Stimulated activated CD4-positive, alpha-beta T cell treated with anti-CD3 and anti-CD28 coated beads, Interleukin-1b, Interleukin-23, amount 100 ng/mL, for 1 hour (primary cell): ENCODE measurements at places on chromosomes 3 and 15.

GRCh38 chr3:50825841-50826240, 151.1 kb downstream of the DOCK3 start:
- DNase-seq: no peak

- no peak for DNase-seq
Observed at GRCh38 chr3:143236226-143236964, 116.8 kb downstream of the CHST2 start.

DNA sequence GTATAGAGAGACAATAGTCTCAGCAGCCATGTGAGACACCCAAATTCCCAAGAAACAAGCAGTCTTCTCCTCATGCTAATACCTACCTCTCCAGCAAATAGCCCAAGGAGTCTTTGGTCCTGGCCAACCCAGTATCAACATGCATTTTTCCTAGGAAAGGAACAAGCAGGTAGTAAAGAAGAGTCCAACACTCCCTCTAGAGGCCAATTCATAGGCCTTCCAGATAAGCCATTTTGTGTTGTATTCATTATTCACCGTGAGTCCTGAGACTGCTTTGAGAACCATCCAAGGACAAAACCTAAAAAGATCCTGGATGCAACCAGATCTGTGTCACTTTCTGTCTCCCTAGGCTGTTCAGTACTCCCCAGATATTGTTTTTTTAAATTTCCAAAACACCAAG, 63.6 kb upstream of the SNTN start:
- DNase-seq: no peak

DNA sequence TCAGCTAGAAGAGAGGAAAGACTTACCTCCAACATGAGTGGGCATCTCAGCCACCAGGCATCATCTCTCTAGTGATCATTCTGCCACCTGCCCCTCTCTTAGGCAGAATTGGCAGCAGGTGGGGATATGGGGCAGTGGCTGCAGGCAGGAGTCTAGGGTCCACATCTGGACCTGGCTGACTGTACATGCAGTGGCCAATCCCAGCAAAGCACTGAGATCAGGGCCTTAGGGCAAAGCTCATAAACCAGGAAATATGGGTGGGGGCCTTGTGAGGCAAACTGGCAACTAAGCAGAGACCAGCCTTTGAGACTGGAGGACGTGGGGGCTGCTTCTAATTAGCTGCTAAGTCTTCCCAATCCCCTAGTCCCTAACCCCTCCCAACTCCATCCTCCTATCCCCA, 12.9 kb downstream of the POMGNT2 start:
- DNase-seq: no peak

- no peak for DNase-seq
Observed at GRCh38 chr15:55681631-55682030, 61.3 kb downstream of the PRTG start.

DNA sequence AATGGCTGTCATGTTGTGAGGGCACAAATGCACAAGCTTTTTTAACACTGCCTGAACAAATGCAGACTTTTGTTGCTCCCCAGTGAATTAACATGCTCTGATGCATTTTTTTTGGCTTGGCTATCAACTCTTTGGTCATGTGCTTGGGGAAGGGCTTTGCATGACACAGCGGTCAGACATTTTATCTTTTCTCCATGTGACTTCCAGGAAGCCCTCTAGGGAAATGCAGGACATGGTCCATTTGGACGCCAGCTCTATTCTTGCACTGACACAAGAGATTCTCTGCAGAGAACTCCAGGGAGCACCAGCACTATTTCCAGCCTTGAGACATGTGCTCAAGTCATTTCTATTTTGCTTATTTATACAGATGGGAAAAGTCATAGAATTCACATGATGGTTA, 46.2 kb downstream of the NEK11 start:
- no peak for DNase-seq

- DNase-seq: no peak
Observed at GRCh38 chr3:100947119-100947518, 46.1 kb downstream of the ABI3BP start.

- no peak for DNase-seq
Observed at GRCh38 chr3:184727357-184728009, 15.6 kb upstream of the MAGEF1 start.

- DNase-seq: no peak
Observed at GRCh38 chr3:59572106-59572505, 522.3 kb upstream of the CFAP20DC start.

DNA sequence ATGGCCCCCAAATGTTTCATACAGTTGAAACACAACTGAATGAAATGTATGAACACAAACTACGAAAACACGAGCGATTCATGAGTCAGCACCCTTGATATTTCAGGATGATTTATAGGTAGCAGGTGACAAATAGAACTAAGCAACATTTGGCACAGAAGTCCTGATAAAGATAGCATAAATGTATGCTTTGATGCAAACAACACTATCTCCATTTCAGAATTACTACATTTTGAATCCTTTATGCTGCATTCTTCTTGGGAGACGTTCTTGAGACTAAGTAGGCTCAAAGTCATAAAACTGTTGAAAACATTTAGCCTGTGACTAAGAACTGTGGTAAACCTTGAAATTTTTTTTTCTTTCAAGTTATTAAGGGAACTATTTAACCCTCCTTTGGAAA, 200.3 kb upstream of the ICE2 start:
- no peak for DNase-seq

DNA sequence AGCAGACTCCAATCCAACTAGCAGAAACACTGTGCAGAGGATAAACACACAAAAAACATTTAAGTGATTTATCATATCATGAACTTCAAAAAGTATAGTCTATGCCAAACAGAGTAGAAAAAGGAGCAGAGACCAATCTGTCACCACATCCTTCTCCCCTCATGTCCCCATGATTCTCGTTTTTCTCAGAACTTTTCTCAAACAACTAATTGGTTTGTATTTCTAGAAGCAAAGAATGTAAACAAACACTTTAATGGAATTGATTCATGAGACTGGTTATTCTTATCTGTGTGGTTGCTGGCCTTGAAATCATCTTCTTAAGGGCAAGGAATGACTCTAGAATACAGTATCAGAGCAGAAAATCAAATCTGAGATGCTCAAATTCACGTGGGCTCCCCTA, 294.2 kb upstream of the THBS1 start:
- DNase-seq: no peak

DNA sequence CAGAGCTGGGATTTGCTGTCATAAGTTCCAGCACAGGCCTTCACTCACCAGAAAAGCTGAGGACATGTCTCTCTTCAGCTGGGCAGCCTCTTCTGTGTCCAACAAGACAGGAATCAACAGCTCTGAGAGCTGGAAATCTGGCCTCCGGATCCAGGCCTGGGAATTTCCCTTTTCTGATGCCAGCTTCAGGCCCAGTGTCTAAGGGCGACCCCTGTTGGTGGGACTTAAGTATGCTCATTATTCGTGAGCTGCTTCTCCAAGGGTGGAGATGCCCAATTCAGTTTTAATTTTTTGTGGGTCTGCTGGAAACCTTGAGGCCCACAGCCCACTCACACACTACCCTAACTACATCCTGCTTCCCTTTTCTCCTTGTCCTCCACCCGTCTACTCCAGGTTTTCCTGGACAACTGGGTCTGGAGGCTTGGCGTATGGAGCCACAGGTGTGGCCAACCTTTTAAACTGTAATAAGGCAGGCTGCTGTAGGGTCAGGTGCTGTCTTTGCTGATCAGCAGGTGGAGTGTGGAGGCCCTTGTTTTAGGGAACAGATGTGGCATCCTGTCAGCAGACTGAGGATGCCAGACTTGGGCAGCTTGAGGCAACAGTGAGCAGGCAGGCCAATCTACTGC, 2.6 kb upstream of the CEMIP start:
- no peak for DNase-seq

DNA sequence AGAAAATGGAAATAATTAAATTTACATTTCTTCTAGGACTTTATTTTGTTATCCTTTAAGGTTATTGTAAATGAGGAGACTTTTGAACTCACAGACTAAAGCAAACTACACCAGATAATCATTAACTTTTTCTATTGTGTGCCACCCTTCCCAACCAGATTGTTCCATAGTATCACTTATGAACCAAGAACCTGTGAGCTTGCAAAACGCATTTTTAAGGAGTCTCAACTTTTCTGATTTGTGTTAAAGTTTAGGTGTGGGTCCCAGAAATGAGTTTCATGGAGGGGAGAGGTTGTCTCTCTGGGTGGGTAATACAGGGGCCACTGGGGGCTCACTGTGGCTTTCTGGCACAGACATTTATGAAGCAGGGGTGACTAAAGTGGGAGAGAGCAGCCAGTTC, 75.7 kb downstream of the IGF1R start:
- no peak for DNase-seq

GRCh38 chr3:172538368-172539151, 15.3 kb upstream of the TNFSF10 start:
- DNase-seq: no peak

- no peak for DNase-seq
Observed at GRCh38 chr3:149813367-149814281, 609 bp downstream of the RNF13 start.

DNA sequence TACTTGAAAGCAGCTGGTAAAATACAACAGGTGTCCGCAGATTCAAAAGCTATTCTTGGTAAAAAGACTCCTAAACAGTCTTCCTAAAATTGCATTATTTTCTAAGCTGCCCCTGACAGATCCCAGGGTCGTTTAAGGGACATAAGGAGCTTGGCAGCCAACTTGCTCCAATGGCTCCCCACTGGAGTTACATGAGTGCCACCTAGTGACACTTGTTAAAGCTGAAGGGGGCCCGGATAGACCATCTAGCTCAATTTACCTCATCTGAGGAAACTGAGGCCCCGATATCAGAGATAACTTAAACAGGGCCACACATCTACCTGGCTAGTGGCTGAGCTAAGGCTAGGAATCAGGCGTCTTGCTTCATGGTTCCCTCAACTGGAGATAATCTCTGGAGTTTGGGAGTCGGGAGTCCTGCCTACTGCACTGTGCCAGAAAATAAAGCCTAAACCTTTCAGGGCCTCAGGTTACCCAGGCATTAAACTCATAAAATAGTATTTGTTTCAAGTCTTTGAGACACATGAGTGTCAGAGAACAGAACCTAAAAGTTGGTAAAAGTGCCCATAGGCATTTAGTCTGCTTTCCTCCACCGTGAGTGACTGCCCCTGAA, 6.5 kb upstream of the TBC1D23 start:
- no peak for DNase-seq

DNA sequence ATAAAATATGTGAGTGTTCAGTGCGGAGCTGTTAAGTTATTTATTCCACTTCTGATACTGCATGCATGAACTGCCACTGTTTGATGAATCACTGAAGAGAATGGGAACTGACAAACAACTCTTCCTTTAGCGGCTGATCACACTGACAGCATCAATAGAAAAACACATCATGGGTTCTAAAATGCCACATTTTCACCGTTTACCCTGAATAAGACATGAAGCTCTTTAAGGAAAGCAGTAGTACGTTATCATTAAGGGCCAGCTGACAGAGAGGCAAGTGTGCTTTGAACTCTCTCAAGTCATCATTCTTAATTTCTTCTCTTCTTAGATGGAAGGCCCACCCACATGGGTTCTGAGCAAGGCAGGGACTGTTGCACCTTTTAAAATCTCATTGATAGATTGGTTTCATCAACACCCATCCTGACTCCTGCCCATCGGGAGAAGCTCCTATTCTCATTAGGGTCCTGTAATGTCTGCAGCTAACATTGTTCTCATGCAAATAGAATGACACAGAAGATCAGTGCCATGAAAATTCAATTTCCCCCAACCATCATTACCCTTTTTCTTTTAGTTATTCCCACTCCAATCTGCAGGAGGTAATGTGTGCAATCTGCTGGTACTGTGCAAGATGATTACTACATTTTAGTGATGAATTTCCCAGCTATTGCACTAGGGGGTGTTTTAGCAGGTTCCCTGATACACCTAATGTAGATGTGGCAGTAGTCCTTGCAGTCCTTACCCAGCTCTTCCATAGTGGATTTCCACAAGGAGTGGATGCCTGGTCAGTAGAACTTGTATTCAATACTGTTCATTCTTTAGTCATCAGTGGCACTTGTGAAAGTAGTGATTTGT, 119.1 kb downstream of the ROBO2 start:
- DNase-seq: no peak

GRCh38 chr15:58139276-58139988, 1.3 kb downstream of the AQP9 start:
- DNase-seq: no peak

DNA sequence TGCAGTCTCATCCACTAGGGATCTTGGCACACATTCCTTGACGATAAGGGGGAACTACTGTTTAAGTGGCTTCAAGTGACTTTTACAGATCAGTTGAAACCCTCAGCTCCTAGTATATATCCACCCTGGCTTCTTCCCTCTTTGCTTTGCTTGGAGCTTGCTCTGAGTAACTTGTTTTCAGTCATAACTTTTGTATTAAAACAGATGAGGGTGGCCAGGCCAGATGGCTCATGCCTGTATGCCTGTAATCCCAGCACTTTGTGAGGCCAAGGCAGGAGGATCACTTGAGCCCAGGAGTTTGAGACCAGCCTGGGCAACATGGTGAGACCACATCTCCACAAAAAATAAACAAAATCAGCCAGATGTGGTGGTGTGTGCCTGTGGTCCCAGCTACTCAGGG, 42.4 kb downstream of the EOMES start:
- DNase-seq: no peak

DNA sequence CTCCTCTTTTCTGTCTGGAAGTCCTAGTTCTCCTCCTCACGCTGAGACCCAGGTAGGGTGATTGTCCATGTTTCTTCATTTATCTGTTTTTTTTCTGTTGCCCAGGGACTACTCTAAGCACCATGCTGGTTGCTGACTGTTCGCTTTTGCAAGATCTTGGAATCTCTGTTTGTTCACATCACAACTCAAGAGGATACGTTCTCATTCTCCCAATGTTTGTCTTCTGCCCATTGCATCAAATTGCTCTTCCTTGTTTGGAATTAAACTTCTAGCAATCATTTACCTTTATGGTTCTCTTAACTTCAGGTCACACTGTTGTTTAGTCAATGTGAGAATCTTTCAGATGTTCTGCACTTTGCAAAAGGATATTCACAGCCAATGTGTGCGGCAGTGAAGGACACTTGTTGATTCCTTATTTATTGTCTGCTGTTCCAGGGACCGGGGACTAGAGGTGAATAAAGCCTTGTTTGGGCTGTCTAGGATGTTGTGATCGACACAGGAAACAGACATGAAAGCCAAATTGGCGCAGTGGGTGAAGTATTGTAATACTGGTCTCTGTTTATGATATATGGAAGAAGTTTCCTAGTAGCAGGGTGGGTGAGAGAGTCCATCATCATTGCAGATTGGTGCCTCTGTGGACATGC, 24.5 kb downstream of the LPP start:
- no peak for DNase-seq

- no peak for DNase-seq
Observed at GRCh38 chr15:100189849-100190248, 151.9 kb downstream of the ADAMTS17 start.

DNA sequence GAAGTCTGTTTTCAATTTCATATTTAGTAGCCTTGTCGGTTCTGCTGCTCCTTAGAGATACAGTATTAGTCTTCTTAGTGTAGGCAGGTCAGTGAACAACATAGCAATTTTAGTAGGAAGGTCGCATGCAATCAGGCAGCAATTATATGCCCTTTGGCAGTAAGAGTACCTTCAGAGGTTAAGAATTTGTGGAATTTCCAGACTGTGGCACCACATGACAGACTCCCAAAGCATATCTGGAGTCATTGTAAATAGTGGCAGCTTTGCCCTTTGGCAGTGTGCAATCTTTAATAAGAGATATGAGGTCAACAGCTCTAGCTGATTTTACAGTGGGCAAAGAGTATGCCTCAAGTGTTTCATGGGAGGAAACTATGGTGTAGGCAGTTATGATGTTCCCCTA, 1532.5 kb upstream of the CADM2 start:
- DNase-seq: no peak
